ENCODE measurements at places on chromosomes 5 and 9. TPM values are rescaled to one million over a fixed set of nuclear protein-coding genes. Genes with fewer than 3 reads are reported as not detected.

The BARHL1 gene
- total RNA-seq = not detected

The HTR1A gene
- total RNA-seq = not detected

The ADRB2 gene
- 2.6 TPM for total RNA-seq

The NIPSNAP3A gene
- total RNA-seq = 34.4 TPM

The MAMDC2 gene
- 6.6 TPM for total RNA-seq

The FABP6 gene
- not detected for total RNA-seq

The IFNB1 gene
- total RNA-seq = not detected

The ANKRD31 gene
- 0.12 TPM for total RNA-seq

The CD74 gene
- total RNA-seq = 31.2 TPM

The PPP1R26 gene
- total RNA-seq = 26.3 TPM

The KIAA1958 gene
- total RNA-seq = 4.3 TPM

The FOXE1 gene
- total RNA-seq = 0.35 TPM

The GRIN3A gene
- total RNA-seq = not detected

DNA sequence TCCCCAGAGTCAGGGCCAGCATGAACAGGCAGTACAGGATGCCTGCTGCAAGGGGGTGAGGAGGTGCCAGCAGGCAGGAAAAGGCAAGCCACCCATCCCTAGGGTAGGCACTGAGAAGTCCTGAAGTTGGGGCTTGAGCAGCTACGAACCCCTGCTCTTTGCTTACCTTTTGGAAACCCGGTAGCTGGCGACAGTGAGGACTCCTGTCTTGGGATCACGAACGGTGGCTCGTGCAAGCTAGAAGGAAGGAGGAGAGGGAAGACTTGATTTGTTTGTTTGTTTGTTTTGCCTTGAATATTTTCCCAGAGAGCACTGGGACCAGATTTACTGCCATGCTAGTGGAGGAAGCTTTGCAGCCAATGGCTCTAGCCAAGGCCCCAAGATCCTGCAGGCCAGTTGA, 23.7 kb downstream of the P4HA2 start:
- no peak for DNase-seq

DNA sequence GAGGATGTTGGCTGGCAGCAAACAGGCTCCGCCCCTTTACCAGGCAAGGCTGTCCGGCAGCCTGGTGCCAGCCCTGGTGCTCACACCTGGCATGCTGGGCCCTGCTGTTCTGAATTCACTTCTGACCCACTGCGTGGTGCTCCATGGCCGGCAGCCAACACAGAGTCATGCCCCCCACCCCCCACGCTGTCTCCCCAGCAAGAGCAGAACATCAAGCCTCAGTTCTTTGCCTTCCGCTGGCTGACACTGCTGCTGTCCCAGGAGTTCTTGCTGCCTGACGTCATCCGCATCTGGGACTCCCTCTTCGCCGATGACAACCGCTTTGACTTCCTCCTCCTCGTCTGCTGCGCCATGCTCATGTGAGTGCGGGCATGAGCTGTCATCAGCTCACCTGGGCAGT, 12.6 kb upstream of the ENDOG start:
- no peak for DNase-seq

DNA sequence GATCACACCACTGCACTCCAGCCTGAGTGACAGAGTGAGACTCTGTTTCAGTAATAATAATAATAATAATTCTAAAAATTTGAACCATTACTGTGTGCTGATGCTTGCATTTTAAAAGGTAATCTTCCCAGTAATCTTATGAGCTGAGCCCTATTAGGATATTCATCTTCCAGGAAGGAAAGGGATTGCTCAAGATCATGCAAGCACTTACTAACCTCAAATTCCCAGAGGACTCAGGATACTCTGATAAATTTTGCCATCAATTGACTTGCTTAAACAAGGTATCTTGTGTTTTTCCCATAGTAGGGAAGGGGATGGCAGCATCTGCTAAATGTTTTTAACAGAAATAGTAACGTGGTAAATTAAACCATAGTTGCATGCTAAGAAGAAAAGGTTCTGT, 176.4 kb upstream of the MRPS30 start:
- DNase-seq = no peak

GRCh38 chr5:1975898-1976765, 93.4 kb upstream of the IRX4 start:
- no peak for DNase-seq

GRCh38 chr9:14546693-14547092, 146.5 kb downstream of the ZDHHC21 start:
- DNase-seq = no peak

DNA sequence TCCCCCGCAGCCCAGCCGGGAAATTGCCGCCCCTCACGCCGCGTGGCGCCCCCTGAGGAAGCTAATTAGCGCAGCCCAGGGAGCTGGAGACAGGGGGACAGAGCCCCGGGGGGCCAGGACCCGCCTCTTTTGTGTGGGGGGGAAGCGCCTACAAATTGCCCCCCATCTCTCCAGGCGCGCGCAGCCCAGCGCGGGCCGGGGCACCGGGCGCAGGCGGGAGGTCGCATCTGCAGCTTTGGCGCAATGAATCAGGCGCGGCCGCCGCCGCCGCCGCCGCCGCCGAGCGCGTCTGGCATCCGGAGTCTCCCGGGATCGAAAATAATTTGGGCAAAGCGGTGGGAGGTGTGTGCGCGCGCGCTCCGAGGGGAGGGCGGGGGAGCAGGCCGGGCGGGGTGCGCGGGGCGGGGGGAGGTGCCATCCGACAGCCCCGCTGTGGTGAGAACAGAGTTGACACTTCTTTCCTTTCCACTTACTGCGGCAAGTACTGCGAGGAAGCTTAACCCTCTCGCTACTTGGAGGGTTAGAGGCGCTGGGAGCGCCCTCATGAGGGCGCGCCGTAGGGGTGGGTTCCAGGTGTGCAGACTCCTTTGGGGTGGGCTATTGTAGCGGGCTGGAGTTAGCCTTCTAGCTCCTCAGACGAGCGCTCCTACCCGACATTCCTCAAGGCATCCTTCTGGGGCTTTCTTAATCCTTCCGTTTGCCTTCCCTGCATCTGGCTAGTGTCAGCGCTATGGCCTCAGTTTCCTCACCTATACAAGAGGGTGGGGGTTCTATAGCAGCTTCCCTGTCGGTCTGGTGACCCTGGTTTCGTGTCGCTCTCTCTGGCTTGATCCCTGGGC, 63.1 kb downstream of the CXXC5 start:
- no peak for DNase-seq

GRCh38 chr5:168346417-168346816, 55.0 kb downstream of the WWC1 start:
- peak; percentile 94 for DNase-seq

GRCh38 chr9:121947775-121948174, 145.3 kb downstream of the TTLL11 start:
- no peak for DNase-seq

DNA sequence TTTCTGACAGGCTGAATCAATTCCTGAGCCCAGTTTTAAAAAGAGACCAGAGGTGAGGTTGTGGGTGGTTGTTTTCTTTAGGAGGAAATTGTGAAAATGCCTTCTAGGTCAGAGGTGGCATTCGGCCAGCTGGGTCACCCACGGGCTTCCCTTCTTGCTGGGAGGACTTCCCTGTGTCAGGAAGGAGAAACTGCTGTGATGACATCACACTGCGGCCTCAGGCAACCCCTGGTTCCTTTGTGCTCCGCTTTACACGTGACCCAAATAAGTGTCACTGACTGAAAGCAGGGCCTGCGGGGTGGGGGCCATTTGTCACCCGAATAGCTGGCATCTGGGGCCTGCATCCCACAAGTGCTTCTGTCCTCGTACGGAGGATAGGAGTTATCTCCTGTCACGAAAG, 39.7 kb downstream of the FABP6 start:
- no peak for DNase-seq

DNA sequence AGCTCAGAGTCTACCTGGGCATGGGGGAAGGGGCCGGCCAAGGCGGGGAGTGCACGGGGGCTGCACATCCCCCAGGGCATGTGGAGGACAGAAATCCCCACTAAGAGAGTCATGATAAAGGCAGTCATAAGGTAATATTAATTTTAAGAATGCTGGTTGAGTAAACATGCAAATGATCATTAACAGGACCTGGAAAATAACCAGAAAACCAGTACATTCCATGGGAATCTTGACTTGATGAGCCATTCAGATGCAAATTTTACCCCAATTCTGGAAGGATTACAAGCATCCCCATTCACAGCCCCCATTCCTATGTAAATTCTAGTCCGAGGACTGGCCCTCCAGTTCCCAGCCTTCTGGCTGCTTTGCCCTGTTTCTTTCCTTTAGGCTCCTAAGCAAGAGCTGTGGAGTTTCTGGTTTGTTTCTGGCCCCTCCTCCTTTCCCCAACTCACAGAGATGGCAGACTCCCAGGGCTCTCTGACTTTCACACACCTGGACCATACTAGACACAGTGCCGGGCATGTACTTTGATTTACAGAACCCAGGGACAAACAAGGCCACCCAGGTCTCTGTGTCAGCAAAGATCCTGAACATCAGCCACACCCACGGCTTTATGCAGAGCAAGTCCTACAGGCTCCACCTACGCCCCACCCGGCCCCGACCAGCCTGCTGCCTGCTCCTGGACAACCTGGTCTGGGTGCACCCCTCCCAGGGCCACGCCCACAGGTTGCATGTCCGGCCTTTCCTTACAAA, 62.7 kb downstream of the SEMA4D start:
- no peak for DNase-seq

GRCh38 chr5:116315531-116315930, 230.7 kb downstream of the COMMD10 start:
- no peak for DNase-seq

DNA sequence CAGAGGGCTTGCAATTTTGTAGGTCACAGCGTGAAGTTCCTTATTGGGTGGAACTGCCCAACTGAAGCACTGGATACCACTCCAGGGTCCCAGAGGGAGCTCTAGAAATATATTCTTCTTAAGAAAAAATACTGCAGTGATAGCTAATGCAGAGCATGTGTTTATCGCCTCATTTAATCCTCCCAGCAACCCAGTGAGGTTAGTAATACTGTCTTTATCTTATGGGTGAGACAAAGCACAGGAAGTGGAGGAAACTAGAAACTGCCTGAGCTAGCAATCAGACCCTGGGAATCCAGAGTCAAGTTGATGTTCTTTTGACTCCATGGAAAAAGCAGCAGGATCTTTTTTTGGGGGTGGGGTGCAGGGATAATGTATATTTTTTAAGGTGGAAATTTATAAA, 153.3 kb downstream of the PJA2 start:
- no peak for DNase-seq

DNA sequence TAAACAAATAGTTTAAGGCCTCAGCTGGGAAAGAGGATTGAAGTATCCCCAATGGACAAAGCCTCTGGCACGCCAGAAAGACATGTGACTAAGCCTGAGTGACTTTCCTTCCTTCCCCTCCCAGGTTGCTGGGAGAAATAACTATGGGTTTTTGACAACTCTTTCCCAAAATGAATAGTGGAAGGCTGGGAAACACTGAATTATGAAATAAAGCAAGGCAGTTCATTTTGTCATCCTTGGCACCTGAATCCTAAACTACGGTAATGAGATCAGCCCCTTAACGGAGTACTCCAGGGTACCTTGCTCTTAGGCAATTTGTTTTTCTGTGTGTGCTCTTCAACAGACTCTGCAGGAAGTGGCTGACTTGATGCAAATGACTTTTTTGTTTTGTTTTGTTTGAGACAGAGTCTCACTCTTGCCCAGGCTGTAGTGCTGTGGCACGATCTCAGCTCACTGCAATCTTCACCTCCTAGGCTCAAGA, 75.2 kb downstream of the LMNB1 start:
- no peak for DNase-seq

- DNase-seq = no peak
Measured at GRCh38 chr5:72234265-72234700, 85.8 kb downstream of the MRPS27 start.

- DNase-seq = no peak
Measured at GRCh38 chr5:35223787-35224395, 6.4 kb downstream of the PRLR start.

GRCh38 chr5:174558190-174558589, 166.2 kb upstream of the MSX2 start:
- DNase-seq = no peak

GRCh38 chr5:107631805-107632362, 38.9 kb downstream of the EFNA5 start:
- DNase-seq = no peak

GRCh38 chr9:12884736-12885395, 110.0 kb downstream of the LURAP1L start:
- DNase-seq = peak; percentile 62

- DNase-seq = no peak
Measured at GRCh38 chr5:113043491-113043931, 66.9 kb downstream of the DCP2 start.

DNA sequence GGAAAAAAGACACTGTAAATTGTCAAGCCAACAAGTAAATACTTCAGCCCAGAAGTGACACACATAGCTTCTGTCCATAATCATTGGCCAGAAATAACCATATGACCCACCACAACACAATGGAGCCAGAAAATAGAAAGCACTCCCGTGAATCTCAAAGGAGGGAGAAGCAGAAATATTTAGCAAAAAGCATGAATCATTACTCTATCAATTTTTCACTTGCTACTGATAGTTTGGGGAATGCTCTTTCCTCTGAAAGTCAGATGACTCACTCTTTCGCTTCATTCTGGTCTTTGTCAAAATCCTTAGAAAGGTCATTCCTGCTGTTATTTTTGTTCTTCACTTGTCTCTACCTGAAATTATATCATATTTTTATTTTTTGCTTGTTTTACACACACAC, 312.6 kb downstream of the TMEM232 start:
- no peak for DNase-seq

DNA sequence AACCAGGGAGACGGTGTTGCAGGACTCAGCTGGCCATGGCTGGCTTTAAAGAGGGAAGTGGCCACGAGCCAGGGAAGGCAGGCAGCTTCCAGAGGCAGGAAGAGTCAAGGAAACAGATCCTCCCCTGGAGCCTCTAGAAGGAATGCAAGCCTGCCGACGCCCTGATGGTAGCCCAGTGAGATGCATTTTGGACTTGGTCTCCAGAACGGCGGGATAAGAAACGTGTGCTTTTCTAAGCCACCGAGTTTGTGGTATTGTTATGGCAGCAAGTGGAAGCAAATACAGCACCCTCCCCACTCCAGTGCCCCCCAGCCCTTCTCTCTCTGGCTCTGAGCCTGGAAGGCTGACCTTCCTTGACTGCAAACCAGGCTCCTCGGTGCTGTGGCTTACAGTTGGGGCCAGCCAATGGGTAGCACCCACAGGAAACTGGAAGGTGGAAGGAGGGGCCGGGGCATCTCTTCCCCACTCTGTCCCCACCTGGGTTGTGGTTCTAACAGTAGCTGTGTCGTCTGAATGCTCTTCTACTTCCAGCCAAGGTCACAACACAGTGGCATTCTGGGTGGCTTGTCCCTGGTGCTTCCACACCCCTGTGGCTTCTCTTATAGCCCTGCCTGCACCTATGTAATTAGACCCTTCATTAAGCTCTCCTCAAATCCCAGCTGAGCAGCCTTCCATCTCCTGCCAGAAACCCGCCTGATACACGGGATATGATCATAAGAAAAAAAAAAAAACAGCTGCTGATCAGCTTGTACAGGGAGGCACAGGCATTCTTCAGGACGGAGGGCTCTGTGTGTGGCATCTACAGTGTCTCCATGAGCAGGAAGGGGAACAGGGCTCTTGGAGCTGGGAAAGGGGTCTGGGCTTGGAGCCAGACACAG, 29.9 kb upstream of the UNC5A start:
- DNase-seq = no peak

DNA sequence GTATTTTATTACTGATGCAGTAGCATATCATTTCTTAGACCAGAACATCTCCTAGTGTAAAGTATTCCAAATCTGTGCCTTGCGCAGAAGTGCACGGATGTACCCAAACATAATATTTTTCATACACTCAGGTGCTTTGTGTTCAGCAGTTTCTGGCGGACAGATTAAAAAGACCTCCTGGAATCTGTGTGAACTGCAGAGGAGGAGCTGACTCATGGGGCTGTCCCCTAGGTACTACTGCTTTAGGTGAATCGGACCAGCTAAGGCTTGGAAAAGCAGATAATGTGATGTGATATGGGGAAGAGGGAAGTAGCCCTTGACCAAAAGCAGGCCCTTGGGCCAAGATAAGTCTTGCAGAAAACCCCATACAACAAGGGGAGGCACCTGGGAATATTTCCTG, 310.1 kb downstream of the PLK2 start:
- DNase-seq = no peak
